ENCODE measurements at places on chromosomes 16 and 17.

- no peak for DNase-seq
These were observed 38.7 kb upstream of the DHX8 start for GRCh38 chr17:43445009-43445589.

DNA sequence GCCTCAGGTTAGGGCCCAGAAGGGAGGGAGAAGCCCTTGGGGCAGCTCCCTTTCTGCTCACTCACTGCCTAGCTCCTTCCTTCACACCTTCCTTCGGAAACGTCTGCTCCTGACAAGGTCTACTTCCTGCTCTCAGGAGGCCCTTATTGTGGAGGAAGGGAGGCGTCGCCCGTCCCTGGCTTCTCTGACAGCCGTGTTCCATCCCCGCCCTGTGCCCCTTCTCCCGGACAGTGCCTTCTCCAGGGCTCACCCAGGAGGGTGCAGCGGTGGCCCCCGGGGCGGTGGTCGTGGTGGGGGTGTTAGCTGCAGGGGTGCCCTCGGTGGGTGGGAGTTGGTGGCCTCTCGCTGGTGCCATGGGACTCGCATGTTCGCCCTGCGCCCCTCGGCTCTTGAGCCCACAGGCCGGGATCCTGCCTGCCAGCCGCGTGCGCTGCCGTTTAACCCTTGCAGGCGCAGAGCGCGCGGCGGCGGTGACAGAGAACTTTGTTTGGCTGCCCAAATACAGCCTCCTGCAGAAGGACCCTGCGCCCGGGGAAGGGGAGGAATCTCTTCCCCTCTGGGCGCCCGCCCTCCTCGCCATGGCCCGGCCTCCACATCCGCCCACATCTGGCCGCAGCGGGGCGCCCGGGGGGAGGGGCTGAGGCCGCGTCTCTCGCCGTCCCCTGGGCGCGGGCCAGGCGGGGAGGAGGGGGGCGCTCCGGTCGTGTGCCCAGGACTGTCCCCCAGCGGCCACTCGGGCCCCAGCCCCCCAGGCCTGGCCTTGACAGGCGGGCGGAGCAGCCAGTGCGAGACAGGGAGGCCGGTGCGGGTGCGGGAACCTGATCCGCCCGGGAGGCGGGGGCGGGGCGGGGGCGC, 231.9 kb downstream of the SEC14L1 start:
- peak; percentile 60 for DNase-seq

- DNase-seq, result no peak
These were observed 83.7 kb upstream of the CLEC18B start for GRCh38 chr16:74505011-74505410.

DNA sequence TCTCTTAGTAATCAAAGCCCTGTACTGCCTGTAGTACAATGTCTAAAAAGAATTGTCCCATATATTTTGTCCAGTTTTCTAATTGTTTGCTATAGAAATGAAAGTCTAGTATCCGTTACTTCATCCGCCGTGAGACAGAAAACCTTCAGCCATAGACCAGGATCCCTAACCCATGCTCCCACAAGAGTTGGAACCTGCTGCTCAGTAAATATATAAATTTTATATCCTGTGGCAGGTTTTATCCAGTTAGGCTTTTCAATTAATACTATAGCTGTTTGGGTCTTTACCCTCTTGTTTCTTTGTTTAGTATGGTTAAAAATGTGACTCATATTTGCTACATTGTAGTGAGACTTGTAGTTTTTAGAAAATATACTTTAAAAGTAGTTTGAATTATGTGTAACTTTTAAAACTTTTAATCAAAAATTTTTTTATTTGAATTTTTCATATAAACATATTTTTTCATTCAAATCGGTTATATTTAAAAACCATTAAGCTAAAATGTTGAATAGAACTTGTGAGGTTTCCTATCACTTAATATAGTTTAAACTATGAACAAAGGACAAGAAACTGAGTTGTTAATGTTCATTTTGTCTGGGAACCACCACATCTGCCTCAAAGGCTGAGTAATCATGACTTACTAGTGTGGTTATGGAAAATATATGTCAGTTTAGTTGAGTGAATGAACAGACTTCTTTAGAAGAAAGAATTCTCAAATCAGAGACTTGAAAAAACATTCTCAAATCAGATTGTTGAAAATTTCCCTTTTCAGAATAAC, 54.8 kb downstream of the VMP1 start:
- DNase-seq, result no peak

GRCh38 chr17:33121756-33122155, 130.1 kb downstream of the SPACA3 start:
- no peak for DNase-seq

DNA sequence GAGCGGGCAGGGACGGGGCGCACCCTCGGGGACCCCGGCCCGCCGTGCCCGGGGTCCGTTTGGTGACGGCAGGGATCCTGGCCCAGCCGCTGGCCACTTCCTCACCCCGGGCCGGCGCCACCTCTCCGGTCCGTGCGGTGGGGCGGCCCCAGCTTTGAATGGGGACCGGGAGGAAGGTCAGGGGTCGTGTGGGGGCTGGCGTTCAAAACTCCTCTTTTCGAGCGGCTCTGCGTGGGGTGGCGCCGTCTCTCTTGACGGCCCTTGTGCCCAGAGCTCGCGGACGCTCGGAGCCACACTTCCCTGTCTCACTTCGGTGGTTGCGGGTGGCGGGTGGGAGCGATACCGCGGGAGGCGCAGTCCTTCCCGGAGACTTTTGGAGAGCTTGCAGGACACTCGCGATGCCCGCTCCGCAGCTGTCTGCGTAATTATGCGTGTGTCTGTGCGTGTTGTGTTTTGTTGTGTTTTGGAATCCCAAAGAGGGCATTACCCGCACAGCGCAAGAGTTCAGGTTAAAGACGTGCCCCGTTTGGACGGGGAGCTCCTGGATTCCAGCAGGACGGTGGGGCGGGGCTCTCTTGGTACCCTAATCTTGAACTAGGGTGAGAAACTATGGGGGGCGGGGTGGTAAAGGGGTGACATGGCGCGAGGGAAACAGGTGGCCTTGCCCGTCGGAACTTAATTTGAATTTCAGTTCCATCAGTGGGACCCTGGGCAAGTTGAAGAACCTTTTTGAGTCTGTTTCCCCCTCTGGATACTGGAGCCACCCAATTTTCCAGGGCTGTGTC, 637 bp downstream of the PLCG2 start:
- DNase-seq, result no peak

GRCh38 chr17:34413443-34414119, 50.5 kb upstream of the CCL1 start:
- DNase-seq, result no peak

DNA sequence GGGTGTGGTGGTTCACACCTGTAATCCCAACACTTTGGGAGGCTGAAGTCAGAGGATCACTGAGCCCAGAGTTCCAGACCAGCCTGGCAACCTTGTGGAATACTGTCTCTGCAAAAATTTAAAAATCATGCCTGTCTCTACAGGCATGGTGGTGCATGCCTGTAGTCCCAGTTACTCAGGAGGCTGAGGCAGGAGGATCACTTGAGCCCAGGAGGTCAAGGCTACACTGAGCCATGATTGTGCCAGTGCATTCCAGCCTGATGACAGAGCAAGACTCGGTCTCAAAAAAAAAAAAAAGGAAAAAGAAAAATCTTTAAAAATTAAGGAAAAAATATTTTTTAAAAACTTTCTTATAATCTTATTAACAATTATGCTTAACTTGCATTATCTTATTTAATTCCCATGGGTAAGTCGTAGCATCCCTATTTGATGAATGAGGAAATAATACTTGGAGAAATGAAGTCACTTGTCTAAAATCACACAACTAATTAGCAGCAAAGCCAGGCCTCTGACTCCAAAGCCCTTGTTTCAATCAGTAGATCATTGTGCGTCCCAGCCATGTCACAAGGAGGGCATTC, 13.6 kb downstream of the MFSD11 start:
- no peak for DNase-seq

- DNase-seq, result no peak
These were observed 1.2 kb downstream of the ARHGAP17 start for GRCh38 chr16:25013751-25014499.

GRCh38 chr16:450785-451512, 25.5 kb downstream of the RAB11FIP3 start:
- DNase-seq, result no peak

- no peak for DNase-seq
These were observed 3.0 kb upstream of the TCF25 start for GRCh38 chr16:89870440-89870839.

DNA sequence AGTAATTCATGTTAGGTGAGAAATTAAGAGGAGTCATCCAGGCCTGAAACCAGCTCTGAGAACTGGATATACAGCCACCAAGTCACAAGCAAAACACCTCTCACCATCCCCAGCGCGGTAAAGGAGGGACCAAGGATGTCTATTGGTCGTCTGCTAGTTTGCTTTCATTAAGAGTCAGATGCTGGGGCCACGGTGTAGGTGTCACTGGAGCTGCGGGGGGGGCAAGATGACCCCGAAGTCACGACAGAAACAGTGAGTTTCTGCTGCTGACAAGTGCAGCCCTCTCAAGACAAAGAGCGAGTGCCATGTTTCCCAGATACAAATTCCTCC, 790 bp downstream of the NCBP3 start:
- DNase-seq, result no peak

GRCh38 chr16:14560523-14560922, 69.5 kb downstream of the PARN start:
- no peak for DNase-seq

GRCh38 chr16:31110106-31111034, 2.2 kb downstream of the BCKDK start:
- DNase-seq, result no peak

DNA sequence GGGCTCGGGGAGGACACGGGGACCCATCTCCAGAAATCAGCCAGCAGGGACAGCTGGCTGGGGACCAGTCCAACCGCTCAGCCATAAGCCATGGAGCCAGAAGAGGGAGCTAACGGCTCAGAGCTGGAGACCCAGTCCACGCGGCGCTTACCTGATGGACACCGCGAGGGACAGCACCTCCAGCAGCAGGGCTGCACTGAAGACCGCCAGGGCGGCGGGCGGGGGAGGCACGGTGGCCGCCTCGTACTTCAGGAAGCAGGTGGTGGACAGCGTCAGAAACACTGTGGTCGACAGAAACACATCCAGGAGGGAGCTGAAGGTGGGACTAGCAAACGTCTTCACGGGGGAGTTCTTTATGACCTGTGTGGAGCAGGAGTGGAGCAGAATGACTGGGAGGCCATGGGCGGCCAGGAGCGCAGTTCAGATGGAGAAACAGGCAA, 102.6 kb upstream of the CREBBP start:
- DNase-seq, result peak; percentile 46

- DNase-seq, result no peak
These were observed 4.1 kb upstream of the PITPNM3 start for GRCh38 chr17:6560496-6560895.

- DNase-seq, result no peak
These were observed 447.1 kb upstream of the CDH5 start for GRCh38 chr16:65919145-65919985.

DNA sequence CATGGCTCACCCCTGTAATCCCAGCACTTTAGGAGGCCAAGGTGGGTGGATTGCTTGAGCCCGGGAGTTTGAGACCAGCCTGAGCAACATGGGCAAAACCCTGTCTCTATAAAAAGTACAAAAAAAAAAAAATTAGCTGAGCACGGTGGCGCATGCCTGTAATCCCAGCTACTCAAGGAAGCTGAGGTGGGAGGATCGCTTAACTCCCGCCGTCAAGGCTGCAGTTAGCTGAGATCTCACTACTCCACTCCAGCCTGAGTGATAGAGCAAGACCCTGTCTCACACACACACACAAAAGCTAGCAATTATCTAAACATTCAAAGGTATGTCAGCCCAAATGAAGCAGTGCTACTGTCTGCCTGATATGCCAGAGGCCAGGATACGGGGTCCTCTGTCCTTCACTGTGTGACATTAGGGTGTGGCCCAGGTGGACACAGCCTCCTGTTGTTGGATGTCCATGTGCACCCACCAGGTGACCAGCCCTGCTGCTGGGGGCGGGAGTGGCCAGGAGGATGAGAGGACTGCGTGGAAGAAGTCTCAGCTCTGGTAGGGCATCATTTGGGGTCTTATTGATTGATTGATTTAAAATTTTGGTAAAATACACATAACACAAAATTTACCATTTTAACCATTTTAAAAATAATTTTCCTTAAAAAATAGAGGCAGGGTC, 3.9 kb downstream of the NLRC3 start:
- no peak for DNase-seq

DNA sequence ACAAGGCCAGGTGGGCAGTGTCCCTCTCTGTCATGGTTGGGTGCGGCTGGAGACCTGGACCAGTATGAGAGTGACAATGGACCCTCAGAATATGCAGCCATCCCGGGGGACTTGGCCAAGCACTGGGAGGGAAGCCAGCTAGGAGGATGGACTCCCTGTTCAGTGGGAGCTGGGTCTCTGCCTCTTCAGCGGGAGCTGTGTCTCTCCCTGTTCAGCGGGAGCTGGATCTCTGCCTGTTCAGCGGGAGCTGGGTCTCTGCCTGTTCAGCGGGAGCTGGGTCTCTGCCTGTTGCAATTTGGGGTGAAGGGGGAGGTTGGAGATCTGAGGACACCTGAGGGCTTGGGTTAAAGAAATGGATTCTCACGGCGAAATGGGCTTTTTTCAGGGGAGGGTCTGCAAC, 3.8 kb upstream of the PRSS33 start:
- peak; percentile 5 for DNase-seq

DNA sequence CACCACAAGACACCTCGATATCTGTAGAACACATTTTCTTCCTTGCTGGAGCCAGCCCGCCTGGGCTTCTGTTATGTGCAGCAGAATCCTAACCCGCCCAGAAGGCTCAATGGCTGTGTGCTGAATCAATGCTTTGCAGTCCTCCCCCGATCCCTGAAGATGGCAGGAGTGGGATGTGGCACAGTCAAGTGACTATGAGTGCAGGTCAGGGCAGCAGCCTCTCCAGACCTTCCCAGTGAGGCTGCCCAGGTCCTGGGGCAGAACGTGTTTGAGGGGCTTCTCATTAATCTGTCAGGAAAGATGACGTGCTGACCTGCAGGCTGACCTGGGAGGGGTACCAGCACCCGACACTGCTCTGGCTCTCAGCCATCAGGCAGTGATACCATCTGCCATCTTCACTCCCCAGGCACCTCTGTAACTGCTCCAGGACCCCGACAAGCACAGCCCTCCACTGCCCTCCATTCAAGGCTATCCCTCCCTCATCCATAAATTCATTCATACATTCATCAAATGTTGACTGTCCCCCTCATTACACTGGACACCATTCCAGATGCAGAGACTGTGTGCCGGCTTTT, 35.2 kb downstream of the LRRC75A start:
- DNase-seq, result no peak

GRCh38 chr17:48054238-48055185, 6.4 kb downstream of the NFE2L1 start:
- no peak for DNase-seq

All from CD4-positive, alpha-beta T cell treated with Interleukin-15 for 1 hour (primary cell).